WTC11 (cell line): ENCODE measurements at places on chromosomes 2 and 18. TPM values are rescaled to one million over a fixed set of nuclear protein-coding genes. Genes with fewer than 3 reads are reported as not detected.

DNA sequence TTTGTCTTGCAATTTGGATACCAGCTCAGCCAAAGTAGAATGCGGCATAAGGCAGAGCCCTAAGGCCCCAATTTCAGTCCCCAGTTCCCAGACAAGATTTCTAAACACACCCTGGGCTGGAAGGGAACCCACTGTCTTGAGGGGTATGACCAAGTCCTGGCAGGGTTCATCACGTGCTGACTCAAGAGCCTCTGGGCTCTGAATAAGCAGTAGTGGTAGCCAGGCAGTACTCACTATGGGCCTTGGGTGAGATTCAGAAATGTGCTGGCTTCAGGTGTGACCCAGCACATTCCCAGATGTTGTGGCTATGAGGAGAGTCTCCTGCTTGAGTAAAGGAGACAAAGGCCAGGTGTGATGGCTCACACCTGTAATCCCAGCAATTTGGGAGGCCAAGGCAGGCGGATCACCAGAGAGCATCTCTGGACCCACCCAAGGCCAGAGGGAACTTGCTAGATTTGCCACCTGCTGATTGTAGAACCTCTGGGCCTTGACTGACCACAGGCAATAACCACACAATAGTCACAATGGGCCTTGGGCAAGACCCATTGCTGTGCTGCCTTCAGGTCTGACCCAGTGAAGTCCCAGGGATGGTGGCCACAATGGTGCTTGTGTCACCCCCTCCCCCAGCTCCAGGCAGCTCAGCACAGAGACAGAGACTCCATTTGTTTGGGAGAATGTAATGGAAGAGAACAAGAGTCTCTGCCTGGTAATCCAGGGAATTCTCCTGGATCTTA is 74.9 kb downstream of the ATL2 start:
- no peak for DNase-seq

DNA sequence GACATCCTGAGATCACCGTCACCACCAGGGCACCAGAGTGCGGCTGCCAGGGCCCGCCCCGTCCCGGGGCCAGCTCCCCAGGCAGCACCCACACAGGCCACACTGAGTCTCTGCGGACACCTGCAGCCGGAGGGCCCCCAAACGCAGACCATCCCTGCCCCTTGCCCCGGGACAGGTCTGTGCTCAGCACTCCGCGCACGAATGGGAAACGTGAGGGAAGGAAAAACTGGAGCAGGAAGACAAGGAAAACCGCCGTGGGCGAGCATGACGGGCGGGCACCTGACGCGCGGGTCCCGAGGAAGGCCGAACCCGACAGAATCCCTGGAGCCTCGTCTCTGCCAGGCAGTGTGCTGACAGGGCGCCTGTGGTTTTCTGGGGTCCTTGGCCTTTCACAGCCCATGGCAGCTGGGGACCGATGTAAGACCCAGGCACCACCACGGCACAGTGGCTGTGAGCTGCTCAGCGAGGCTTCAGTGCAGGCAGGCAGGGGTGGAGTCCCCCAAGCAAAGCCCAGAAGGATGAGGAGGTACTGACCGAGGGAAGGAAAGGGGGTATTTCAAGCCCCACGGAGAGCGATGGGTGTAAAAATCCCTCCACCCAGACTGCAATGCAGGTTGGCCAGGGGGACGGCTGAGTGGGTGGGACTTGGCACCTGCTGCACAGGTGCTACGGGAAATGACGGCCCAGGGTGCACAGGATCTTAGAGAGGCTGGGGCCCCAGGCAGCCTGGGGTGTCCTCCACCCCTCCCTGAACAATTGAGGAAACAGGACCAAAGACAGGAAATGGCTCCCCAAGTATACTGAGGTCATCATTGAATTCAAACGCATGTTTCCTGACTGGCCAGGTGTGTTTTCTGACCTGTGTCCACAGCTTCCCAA is 59.0 kb downstream of the PXDN start:
- no peak for DNase-seq

MAPK4 gene
- total RNA-seq, result 3.0 to 4.2 TPM (median 3.3 TPM) in 3 replicates

PTPN2 gene
- 37.7 to 45.3 TPM (median 43.3 TPM) in 3 replicates for total RNA-seq
